Stimulated activated CD4-positive, alpha-beta T cell treated with anti-CD3 and anti-CD28 coated beads, Interleukin-12 subunit alpha, Interleukin-12 subunit beta, amount 100 ng/mL, for 48 hours (primary cell): ENCODE measurements at places on chromosomes 5 and 9.

DNA sequence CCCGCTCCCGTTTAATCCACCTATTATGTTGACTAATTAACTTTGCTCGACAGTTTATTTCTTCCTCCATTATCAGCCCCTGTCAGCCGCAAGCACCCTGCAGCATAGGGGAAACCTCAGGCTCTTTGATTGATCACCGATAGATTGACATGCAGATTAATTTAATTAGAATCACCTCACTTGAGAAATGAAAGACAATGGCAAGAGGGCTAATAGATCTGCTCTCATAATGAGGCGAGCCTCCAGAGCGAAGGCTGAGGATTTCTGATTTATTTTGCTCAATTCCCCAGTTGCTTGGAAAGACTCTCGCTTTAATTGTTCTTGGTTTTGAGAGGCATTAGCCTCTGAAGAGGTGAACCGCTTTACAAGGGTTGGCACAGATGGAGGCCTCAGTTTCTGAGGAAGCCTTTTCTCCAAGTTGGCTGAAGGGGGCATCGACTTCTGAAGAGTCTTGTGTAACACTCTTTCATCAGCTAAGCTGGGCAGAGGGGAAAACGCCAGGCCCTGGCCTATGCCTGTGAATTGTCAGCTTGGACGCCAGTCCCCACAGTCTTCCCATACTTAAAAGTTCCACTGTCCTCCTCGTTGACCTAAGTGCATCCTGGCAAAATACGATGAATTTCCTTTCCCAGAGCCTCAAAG lies 275.4 kb downstream of the EBF1 start:
- DNase-seq, result no peak

DNA sequence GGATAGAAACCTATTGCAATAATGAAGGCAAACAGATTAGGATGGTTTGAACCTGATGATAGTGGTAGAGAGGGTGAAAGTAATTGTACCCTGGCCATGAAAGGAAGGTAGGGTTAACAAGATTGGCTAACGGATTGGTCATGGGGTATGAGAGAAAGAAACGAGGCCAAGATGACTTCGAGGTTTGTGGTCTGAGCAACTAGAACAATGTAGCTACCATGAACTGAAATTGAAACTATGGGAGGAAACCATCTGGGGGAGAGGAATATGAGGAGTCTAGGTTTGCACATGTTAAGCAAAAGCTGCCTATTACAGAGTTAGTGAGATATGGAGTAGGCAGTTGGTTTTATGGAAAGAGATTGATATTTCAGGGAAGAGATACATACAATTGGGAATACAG lies 406.0 kb downstream of the PRELID2 start:
- DNase-seq, result no peak

DNA sequence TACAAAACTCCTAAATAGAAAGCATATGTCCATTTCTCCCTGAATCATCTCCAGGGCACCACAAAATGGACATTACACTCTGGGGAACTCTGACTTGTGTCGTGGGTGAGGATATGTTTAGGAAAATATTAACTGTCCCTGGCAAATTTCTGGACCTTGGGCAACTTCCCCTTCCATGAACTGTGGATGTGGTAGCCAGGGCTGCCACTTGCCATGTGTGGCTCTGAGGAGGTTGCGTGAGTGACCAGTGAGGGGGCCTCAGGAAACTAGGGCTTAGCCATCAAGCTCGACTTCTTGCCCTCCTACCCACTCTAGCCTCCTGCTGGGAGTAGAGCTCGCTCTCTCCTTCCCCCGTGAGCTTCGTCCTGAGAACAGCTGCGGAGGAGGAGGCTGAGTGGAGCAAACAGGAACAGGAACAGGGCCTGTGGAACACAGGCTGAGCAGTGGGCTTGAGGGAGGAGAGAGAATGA lies 13.8 kb upstream of the STC2 start:
- no peak for DNase-seq

DNA sequence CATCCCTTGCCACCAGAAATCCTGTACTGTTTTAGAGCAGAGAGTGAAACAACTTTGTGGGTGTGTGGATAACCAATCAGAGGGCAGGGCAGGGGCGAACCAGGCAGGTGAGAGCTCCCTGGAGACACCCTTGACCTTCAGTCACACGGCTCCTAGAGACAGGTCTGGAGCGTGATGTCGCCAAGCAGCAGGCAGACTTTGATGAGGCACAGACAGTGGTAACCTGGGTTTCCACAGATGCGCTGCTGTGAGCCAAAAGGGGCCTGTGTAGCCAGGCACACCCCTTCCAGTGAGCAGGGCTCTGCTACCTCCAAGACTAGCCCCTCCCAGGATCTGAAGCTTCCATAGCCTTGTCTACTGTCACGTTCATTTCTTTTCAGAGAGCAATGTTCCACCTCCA lies 317.8 kb upstream of the ADCY2 start:
- no peak for DNase-seq

- DNase-seq, result no peak
These were observed 286.8 kb downstream of the SPATA31D1 start for GRCh38 chr9:82275258-82275927.

- DNase-seq, result no peak
These were observed 144.0 kb downstream of the DTWD2 start for GRCh38 chr5:118844351-118844750.

GRCh38 chr9:93276973-93277372 lies 93.0 kb downstream of the WNK2 start:
- no peak for DNase-seq

- no peak for DNase-seq
These were observed 17.1 kb downstream of the DCANP1 start for GRCh38 chr5:135430135-135430437.

- no peak for DNase-seq
These were observed 45.6 kb upstream of the N4BP3 start for GRCh38 chr5:178067755-178068154.

GRCh38 chr5:95922798-95923197 lies 38.9 kb downstream of the ELL2 start:
- DNase-seq, result no peak

DNA sequence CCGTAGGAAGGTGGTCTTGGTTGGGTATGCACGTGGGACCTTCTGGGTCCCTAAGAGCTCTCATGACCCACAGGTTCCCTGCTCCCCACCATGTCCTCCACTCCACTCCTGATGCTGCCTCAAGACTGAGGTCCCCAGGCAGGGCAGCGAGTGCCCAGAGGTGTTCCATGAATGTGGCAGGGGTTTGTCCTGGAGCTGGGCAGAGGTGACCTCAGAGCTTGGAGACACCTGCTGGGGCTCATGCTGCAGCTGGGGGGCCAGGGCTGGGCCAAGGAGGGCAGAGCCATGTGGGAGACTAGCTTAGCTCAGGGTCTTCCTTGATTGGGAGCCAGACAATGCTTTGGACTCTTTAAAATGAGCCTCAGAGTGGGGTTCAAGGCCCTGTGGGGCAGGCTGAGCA lies 74.0 kb upstream of the PITX1 start:
- no peak for DNase-seq

- no peak for DNase-seq
These were observed 838.4 kb upstream of the NUDT12 start for GRCh38 chr5:104400941-104401340.

GRCh38 chr9:131954299-131954698 lies 125.4 kb downstream of the MED27 start:
- DNase-seq, result no peak

DNA sequence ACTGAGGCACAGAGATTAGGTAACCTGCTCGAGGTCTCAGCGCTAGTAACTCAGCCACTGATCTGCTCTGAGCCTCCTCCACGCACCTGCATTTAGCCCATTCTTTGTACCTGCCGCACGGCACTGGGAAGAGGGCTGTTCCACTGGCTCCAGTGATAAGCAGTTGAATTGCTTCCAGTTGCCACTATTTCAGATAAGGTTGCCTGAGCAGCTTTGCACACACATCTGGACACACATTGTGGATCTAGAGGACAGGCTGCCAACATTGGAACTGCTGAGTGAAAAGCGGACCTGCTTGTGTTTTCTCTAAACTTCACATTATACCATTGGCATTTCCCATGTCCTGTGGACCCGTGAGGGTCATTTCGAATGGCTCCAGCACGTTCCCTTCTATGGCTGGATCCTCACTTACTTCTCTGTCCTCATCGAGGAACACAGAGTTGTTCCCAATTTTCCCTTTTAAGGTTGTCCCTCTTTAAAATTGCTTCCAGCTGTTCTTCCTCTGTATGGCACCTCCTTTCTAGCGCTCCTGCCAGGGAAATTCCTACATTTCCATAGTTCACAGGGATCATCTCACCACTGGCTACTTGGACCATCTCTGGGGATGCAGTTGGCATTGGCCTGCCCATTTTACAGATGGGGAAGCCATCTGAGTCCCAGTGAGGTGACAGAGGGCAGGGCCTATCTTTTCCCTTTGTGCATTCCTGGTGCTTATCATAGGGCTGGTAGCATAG lies 45.9 kb upstream of the RPL26L1 start:
- DNase-seq, result no peak

- DNase-seq, result no peak
These were observed 52.5 kb downstream of the AP3B1 start for GRCh38 chr5:78242001-78242400.

DNA sequence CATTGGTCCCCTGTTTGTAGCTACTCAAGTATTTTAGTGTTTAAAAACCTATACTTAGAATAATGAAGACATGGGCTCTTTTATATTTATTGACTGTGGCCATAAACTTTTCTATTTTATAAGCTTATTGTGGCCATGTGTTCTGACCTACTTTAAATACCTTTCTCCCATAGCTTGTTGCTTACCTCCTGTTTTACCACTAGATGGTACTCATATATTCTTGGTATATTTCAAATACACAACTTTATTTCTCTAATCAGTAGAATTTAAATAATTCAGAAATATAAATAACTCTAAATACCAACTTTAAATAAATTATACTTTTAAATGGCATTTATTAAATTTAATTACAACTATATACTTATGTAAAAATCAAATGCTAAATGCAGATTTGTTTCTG lies 498.0 kb downstream of the PRDM9 start:
- no peak for DNase-seq

DNA sequence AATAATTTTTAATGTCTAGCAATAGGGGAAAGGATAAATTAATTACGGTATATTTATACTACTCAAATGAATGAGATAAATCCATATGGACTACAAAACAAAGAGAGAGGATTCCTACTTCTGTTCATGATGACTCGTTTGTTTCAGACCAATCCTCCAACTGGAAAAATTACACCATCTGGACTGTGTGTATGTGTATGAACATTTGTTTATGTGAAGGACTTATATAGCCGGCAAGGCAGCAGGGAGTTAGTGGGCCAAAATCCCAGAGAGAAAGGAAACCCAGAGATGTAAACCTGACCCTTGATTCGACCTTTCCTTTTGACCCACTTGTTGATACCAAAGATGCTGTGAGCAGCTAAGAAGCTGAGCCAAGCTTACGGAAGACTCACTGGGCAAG lies 20.1 kb downstream of the PDE6A start:
- no peak for DNase-seq

- no peak for DNase-seq
These were observed 586.7 kb upstream of the TUSC1 start for GRCh38 chr9:26264709-26265601.

GRCh38 chr5:37638897-37639296 lies 200.9 kb downstream of the GDNF start:
- no peak for DNase-seq

- DNase-seq, result no peak
These were observed 83.9 kb upstream of the NIPBL start for GRCh38 chr5:36792560-36793180.

DNA sequence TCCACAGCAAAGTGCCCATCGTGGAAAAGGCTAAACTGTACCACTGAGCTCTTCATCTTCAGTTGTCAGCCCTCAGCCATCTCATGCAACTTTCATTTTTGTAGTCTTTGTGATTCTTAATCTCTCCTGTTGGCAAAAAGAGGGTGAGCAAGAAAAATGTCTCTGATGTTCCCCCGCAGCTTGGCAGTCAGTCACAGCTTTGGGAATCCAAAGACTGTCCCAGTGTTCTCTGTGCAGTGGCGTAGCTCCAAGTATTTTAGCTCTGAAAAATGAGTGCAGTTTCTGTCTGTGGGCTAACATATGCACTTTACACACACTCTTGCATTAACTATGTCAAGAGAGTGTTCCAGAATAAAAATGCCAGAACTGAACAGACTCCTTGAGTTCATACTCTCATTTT lies 372.2 kb downstream of the TMEM232 start:
- no peak for DNase-seq

DNA sequence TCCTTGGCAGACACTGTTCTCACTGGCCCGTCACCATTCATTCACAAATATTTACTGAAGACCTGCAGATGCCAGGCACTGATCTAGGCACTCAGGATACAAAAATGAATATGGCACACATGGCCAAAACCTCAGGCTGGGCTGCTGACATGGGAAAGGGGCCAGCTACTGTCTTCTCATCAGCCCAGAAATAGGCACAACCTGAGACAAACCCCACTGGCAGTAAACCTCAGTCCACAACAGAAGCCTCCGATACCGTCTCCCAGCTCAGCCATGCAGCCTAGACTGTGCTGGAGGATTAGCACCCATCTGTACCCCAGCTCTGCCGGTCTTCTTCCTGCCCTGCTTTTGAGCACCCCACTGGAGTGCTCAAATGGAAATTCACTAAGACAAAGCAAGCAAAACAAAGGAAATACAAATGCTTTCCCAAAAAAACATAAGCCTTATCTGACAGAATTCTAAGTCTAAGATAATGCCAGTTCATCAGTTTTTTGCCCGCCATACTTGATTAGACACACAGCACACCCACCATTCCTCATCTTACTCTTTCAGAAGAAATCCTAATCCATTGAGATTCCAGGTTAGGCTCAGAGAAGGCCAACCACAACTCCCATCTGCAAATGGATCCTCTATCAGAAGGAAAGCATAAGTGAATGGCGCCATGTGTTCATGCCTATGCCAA lies 8.2 kb downstream of the P4HA2 start:
- DNase-seq, result no peak

DNA sequence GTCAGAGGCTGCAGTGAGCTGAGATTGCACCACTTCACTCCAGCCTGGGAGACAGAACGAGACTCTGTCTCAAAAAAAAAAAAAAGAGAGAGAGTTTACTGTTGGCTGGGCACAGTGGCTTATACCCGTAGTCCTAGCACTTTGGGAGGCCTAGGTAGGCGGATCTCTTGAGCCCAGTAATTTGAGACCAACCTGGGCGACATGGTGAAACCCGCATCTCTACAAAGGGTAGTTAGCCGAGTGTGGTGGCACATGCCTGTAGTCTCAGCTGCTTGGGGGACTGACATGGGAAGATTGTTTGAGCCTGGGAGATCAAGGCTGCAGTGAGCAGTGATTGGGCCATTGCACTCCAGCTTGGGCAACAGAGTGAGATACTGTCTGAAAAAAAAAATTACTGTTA lies 12.6 kb downstream of the HABP4 start:
- DNase-seq, result no peak
